Left ventricle myocardium inferior (tissue), 1 donor: ENCODE measurements at places on chromosomes 6 and 20. TPM values are rescaled to one million over a fixed set of nuclear protein-coding genes. Genes with fewer than 3 reads are reported as not detected.

OR2H1 gene
- total RNA-seq: not detected

LY6G5B gene
- total RNA-seq: 4.4 TPM

DLK2 gene
- total RNA-seq: 3.3 TPM

CST4 gene
- not detected for total RNA-seq

DNA sequence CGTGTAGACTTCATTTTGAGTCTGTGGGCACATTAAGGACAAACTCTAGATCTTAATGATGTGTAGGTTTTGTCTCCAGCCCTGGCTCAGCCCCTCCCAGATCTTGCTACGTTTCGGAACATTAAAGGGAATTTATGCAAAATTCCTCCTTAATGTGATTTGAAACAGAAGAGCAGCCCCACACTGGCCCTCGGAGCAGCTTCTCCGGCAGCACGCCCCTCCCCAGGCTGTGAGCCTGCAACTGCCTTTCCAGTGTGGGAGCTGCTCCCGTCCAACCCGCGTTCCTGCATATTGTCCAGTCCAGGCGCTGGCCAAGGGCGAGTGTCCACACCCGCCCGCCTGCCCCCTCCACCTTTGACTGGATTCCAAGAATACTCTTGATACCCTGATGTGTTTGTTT, 257.2 kb downstream of the TAF4 start:
- no peak for DNase-seq

- DNase-seq: no peak
Observed at GRCh38 chr6:75154973-75155372, 50.9 kb downstream of the COL12A1 start.
